Lung (tissue), 17 donors: ENCODE measurements at places on chromosomes 4 and X. TPM values are rescaled to one million over a fixed set of nuclear protein-coding genes. Genes with fewer than 3 reads are reported as not detected.

The ZAR1 gene
- not detected for total RNA-seq

The FAM184B gene
- total RNA-seq: 0.18 TPM

The UGT8 gene
- total RNA-seq: 9.9 TPM

The LAGE3 gene
- total RNA-seq: 10.3 TPM

The LEF1 gene
- 25.4 TPM for total RNA-seq
